ENCODE measurements at places on chromosomes 3 and 15.

- DNase-seq, result no peak
Measured at GRCh38 chr3:10600726-10601125, 95.3 kb upstream of the ATP2B2 start.

DNA sequence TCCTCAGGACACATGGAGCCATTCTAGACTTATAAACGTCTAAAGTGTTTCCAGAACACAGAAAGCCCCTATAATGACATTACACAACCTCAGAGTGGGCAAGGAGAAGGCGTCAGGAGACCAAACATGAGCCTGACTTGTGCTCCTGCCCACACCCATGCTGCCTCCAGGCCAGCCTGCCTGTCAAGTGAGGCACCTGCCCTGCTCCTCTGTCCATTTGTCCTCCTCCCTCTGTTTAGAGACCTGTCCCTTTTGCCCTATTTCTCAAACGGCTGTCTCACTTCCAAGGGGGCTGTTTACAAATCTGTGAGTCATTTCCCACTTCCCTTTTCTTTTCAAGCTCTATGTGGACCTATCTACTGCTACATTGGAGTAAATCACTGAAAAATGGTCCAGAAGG, 21.0 kb downstream of the ZDHHC3 start:
- DNase-seq, result no peak

DNA sequence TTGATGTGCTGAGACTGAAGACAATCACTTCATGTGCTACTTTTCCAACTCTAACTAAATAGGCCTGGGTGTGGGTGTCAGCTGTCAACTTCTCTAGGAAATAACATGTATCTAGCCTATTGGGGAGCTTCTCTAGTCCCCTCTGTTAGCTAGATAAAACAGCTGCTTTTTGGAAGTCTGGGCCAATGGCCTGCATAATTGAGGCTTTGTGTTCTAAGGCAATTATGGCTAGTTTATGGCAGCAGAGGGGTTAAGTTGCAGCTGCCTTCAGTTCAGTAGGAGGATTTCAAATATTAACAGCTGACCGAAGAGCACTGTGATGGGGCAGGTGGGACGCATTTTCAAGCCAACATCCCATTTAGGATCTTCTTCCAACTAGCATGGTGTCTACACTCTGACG, 6.4 kb downstream of the COL8A1 start:
- DNase-seq, result no peak

DNA sequence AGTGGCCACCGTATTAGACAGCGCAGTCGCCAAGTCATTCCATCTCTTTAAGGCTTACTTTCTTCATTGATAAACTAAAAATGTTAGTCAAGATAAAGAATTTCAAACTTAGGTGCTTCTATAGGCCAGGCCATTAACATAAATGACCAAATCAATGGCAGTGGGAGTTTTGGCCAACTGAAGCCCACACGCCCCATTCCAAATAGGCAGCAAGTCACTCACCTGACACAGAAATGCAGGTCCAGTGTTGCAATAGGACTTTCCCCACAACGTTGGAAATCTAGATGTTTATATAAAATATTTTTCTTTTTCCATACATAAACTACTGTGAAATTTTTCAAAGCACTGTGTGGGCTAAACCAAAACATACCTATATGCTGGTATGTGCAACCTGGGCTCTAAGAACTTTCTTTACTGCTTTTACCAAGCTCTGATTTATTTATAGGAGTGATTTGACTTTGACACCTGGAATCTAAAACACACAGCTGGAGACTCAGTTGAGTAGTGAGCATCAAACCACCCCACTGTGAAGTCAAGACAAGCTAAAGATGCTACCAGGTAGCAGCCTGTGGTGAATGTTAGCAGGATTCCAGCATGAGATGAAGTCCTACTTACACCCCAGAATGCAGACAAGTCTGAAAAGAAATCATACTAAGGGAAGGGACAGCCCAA, 15.1 kb downstream of the GOLIM4 start:
- no peak for DNase-seq

DNA sequence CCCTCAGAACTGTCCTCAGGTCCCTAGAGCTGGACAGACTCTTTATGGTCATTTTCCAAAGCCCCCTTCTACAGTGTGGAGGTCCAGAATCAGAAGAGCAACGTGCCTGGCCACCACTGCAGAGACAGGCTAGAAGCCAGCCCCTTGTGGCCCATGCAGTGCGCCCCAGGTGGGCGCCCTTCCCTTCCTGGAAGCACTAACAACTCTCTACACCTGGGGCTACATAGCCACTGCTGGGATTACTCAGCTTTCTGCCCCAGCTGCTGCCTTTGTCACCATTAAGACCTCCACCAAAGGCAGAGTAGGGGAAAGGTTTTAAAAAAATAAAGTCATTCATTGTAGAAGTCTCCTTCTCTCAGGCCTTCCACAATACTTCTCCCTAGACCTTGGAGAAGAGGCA, 2.3 kb downstream of the RASGRP1 start:
- no peak for DNase-seq

GRCh38 chr3:148551767-148552260, 145.9 kb upstream of the AGTR1 start:
- DNase-seq, result no peak

DNA sequence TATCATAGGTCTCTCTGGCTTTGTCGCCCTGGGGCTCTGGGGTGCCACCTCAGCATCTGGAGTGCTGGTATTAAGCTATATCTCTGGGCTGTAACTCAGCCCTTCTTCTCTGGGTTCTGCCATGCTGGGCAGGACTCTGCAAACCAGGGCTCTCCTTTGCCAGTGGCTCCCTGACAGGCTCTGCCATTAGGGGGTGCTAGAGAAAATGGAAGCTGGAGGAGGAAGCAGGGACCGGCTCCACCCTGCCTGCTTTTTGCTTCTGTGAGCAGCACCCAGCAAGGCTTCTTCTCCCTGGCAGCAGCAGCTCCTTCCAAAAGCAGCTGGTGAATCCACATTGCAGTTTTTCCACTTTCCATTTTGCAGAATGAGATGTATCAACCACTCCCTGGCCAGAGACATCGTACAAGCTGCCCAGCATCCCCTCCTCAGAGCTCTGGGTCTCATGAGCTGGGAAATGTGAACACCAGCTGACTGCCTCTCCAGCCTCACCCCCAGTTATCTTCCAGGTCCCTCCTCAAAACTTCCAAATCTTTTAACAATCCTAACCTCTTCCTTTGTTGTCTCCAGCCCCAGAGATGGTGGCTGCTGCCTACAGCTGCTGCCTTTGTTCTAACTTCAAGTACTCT, 165.0 kb downstream of the ABHD5 start:
- DNase-seq, result peak; percentile 61

- DNase-seq, result no peak
Measured at GRCh38 chr3:194306771-194307640, 44.1 kb downstream of the CPN2 start.

GRCh38 chr15:67321352-67321751, 66.8 kb downstream of the IQCH start:
- no peak for DNase-seq

DNA sequence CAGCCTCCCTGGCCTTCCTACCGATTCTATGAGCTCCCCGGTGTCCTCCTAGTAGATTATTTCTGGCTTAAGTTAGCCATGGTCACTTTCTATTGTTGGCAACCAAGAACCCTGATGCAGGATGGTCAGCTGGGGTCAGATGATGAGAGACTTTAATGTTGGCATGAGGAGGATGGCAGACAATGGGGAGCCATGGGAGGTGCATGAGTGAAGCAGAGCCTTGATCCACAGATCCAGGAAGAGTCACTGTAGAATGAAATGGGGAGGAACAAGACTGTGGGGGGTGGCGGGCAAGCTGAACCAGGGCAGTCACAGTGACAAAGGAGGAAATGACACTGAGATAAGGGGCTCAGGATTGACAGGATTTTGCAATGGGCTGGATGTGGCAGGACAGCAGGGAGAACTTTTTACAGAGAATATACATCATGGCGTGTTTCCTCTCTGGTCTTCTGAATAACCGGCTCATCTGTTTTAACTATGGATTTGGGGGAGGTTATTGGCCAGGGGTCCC, 60.9 kb downstream of the RPLP1 start:
- no peak for DNase-seq

DNA sequence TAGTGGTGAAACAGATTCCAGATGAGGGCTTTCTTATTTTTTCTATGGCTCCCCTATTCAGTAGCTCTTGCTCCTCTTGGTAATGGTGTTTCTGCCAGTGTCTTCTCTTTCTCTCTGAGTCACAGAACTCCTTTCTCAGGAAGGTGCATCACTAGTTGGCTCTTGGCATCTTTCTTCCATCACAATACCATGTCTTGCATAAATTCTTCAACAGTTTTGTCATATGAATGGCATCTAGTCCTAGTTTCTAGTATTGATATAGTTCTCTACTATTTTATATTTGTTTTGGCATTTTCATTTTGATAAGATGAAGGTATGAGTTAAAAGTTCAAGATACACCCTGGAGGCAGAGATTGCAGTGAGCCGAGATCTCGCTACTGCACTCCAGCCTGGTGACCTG, 51.0 kb downstream of the REC114 start:
- DNase-seq, result no peak

DNA sequence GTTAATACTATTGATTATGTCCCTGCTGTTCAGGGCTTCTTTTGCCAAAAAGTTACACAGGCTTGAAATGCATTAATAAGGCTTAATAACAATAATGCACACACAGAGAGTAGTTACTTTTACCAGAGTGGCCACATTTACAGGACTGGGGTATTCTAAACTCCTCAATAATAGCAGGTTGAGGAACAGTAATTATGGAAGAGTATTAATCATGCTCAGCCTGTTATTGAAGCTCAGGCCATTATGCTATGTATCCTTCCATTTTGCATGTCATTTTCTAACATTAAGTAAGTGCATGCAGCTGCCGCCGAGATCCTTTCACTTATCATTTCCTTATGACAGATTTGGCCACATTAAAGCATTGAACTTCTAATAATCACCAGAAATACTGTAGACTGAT, 5.7 kb downstream of the ARRDC4 start:
- DNase-seq, result no peak

DNA sequence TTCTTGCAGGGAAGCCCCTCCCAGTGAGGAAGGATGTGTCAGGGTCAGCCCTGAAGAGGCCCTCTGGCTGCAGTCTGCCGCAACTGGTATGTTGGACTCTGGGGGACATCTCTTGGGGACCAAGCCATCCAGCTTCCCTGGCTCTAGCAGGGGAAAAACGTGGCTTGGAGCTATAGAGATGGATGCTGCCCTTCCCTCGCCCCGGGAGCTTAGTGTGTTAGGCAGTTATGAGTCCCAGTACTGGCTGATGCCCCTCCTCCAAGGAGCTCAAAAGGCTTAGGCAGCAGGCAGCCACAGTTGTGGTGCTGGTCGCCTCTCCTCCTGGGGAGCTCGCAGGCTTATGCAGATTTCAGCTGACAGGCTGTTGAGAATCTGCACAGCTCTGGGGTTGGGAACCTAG, 353.1 kb upstream of the GBE1 start:
- no peak for DNase-seq

- DNase-seq, result no peak
Measured at GRCh38 chr3:117763561-117763960, 1054.0 kb downstream of the TUSC7 start.

- no peak for DNase-seq
Measured at GRCh38 chr3:64410226-64410625, 185.0 kb upstream of the PRICKLE2 start.

- no peak for DNase-seq
Measured at GRCh38 chr15:79562899-79563298, 130.8 kb downstream of the MINAR1 start.

GRCh38 chr3:159913712-159914414, 74.8 kb upstream of the IL12A start:
- no peak for DNase-seq

DNA sequence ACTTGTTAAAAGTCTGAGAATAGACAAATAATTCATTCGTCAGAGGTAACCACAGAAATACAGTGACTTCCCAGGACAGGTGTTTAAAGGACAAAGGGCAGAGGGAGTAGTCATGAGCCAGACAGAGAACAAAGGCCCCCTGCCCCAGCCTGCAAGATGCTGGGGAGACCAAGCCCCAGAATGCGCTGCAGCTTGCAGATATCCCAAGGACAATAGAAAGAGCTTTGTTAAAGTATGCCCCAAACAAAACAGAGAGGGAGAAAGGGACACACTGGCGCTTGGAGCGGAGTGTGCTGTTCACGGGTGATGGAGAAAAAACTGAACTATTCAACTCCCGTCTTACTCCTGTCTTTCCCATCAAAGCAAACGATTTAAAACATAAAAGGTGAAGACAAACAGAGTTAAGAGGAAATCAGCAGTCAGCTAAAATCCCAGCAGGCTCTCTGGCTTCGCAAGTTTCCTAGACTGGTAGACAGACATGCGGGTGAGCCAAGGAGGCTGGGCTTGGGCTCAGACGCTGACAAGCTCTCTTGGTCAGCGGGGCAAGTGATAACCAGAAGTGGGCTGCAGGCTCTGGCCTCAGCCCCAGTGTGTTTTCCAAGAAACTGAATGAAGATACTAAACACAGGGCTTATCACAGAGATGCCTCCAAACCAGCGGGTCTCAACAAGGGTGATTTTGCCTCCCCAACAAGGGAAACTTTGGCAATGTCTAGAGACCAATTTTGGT, 130.1 kb downstream of the UACA start:
- no peak for DNase-seq

GRCh38 chr15:100113351-100114080, 228.3 kb downstream of the ADAMTS17 start:
- DNase-seq, result no peak

DNA sequence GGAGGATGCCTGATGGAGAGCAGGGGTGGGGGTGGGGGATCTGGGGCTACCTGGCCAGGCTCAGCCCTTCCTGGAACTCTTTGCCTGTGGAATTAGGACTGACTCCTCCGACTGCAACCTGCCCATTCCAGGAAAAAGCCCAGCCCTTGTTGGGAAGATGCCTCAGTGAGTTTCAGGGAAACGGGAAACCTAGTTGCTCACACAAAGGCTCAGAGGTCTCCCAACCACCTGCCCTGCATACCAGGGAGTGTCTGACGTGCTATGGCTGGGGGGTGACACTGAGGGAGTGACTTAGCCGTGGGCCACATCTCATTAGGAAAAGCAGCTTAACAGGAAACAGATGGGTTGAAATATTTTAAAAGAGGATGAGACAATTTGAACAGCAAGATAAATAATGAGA, 27.9 kb downstream of the CYP8B1 start:
- no peak for DNase-seq

GRCh38 chr3:45132568-45133211, 13.5 kb downstream of the CDCP1 start:
- DNase-seq, result no peak

- DNase-seq, result no peak
Measured at GRCh38 chr3:183508821-183509220, 46.7 kb downstream of the KLHL6 start.

- DNase-seq, result no peak
Measured at GRCh38 chr3:67286586-67286985, 288.5 kb downstream of the KBTBD8 start.
